ENCODE measurements at places on chromosomes 2 and 18.
A peak's percentile ranks its signal among the peaks of the same experiment; 100 is the strongest.

DNA sequence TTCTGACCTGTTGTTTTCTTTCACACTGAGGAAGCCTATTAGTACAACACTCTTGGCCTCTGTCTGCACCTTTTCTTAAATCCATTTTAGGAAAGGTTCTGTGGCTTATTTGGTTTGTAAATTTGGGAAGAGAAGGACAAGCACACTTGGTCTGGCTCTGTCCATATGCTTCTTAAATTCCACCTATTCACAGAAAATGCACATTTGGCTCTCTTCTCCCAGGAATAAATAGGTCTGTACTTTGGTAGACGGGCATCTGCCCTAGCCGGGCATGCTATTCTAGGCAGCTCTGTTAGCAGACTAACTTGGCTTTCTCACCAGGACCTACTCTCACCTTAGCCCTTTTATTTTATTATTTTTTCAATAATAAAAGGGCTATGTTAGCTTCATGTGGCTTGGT is 1211.8 kb upstream of the SLC39A10 start:
- no peak for DNase-seq

DNA sequence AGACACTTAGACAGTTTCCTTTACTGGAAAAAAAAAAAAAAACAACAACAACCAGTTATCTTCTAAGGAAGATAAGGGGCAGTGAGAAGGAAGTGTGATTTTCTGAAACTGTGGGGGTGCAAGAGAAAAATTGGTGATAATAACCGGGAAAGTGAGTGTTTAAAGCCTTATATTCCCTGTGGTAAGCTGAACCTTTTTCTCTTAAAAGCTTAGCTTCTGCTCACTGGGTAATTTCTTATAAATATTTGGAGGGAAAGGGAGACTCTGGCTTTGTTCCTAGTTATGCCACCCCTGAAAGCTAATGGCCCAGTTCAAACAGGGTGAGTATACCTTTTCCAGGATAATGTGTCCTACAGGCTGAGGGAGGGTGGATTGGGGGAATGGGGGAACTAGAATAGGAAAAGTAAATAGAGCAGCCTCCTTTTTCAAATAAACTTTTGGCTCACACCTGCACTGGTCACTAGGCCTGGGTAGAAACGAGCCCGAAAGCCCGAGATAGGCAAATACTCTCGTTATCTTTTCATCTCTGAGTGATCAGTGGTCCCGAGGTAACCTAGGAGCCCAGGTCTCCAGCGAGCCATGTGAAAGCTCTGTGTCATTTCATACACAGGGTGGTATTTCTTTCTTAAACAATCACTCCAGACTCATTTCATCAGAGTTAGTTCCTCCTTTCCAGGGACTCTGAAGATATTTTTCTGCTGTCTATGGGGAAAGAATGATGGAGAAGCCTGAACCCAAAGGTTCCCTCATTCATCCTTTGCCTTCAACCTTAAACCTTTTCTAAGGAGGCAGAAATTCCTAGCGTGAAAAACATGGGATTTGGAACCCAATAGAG is 15.5 kb upstream of the SRBD1 start:
- DNase-seq: no peak

- DNase-seq: no peak
These were observed 6.0 kb downstream of the SLC4A3 start for GRCh38 chr2:219633276-219634065.

DNA sequence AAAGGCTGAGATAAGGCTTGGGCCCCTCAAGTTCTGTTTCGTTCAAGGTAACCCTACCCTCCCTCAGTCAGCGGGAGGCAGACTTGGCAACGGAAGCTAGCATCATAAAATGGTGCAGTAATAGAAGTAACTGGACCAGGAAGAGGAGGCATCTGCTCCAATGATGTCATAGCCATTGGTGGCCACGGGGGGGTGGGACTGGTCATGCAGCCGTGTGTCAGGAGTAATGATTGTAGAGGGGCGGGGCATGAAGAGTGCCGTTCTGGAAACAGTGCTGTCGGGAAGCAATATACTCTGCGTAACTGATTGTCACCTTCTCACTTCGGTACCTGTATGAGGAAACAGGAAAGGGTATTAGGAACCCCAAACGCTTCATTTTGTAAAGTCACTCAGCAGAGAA is 6.9 kb upstream of the POLR2D start:
- no peak for DNase-seq

DNA sequence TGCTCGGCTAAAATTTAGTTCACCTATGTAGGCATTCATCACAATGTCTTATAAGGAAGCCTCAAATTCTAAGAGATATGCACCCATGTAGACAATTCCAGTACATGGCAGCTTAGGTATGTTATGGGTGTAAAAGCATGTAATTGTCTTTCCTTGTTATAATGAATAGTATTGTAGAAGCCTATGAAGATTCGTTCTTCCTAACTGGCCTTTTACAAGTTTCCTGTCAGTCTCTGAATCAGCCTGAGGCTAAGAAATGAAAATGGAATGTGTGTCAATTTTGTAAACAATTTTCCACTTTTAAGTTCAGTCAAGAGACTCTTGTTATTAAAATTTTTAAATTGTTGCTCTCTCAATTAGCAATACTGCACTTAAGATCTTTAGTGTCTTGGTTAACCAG is 189.9 kb upstream of the GALNT5 start:
- no peak for DNase-seq

DNA sequence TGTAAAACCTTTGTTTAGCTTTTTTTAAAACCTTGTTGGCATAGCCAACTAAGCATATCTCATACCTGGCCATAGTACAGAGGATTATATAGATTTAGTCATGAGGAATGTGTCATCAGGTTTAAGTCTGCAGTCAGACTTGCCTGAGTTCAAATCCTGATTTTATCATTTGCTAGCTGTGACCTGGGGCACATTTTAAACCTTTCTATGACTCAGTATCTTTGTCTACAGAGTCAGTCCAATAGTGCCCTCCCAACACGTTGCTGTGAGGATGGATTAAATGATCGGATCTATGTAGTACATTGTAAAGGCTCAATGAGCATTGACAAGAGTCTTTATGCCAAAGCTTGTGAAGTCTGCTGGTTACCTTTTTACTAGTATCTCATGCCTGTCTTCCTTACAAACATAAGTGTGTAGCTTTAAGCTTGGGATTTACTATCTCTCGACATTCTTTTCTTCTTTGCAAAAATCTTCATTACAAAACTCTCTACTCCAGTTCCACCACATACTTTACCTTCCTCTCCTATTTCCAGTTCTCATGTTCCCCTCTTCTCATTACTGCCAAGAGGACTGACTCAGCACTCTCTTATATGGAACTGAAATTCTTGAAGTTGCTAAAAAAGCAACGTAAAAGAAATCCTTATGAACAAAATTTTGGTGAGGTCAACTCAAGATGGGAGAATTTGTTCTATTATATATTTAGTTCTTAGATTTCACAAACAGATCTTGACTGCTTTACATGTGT is 68.1 kb upstream of the RBMS1 start:
- no peak for DNase-seq

- DNase-seq: no peak
These were observed 177.6 kb downstream of the NRXN1 start for GRCh38 chr2:50854381-50854780.

- peak; percentile 38 for DNase-seq
These were observed 82.8 kb upstream of the SEC11C start for GRCh38 chr18:59056706-59057492.

DNA sequence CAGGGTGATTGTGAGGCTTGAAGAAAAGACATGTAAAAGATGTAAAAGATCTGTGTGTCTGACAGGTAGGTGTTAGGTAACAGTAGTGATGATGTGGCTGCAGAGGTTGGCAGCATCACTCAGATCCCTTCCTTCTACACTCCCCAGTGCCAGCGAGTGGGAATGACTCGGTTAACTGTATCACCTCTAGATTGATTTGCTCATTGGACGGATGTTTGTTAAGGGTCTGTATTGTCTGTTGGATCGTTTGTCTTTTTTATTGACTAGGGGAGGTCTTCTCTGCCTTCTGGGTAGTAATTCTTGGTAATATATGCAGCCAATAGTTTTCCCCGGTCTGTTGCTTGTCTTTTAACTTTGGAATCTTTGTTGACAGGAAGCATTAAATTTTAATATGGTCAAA is 44.8 kb upstream of the CNGA3 start:
- no peak for DNase-seq

DNA sequence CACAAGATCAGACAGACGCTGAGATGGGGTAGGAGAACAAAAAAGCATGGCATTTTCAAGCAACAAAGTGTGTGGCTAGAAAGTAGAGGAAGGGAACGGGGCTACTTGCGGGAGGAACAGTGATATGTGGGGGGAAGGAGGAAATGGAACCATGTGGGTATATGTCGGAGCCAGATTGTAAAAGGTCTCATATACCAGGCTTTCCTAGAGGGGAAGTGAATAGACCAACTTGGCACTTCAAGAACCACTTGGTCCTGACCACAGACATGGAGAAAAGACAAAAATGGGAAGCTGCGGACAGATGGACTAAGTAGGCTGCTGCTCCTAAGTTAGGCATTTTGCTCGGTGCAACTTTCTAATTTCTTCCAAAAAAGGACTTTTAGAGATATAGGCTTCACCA is 196.0 kb downstream of the DCC start:
- DNase-seq: no peak
